Foreskin fibroblast (primary cell): ENCODE measurements at places on chromosomes 7 and 10.

- DNase-seq = no peak
Observed at GRCh38 chr7:44282601-44283171, 42.7 kb downstream of the CAMK2B start.

DNA sequence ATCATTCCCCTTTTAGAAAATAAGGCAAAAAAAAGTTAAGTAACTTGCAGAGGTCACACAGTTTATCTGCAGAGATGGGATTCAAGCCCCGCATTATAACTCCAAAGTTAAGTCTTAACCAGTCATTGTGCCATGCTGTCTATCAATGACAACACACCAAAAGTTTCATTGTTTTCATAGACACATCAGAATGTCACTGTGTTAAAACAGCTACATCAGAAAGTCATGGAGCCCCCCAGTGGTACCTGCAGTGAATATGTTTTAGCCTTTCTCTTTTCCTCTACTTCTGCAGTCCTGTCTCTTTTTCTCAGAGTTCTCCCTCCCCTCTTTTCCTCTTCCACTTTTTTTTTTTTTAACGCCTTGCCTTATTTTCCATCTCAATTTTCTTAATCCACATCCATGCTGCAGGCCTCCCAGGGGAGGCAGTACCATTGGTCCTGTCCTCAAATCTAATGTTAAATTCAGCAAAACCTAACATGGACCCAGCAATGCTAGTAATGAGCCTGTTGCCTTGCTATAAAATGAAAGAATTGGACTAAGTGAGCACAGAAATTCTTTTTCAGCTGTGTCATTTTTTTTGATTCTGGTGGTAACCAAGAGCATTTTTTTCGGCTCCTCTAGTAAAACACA lies 3.8 kb upstream of the NRCAM start:
- peak; percentile 61 for DNase-seq

DNA sequence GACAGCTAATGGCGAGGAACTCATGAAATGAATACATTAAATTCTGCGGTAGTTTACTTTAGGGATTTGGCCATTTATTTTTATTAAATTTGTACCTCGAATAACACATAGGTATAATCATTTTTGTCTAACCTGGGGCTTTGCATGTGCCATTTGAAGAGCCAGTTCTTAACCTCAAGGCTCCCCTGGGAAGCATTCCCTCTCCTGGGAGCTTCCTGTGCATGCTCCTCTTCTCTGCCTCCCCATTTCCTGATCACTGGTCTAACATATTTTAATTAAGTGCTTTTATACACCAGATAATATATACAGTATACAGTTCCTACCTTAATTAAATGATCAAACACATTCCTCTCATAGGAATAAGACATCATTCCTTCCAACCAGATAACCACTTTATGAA lies 183.9 kb upstream of the FZD1 start:
- no peak for DNase-seq

- no peak for DNase-seq
Observed at GRCh38 chr10:44966816-44967509, 7.4 kb downstream of the RASSF4 start.

GRCh38 chr10:107163881-107164861 lies at the start of gene SORCS1:
Gene SORCS1 (minus strand): TSS chr10:107164706.
- peak; percentile 9 for DNase-seq

- no peak for DNase-seq
Observed at GRCh38 chr10:132784866-132785722, 853 bp downstream of the NKX6-2 start.

DNA sequence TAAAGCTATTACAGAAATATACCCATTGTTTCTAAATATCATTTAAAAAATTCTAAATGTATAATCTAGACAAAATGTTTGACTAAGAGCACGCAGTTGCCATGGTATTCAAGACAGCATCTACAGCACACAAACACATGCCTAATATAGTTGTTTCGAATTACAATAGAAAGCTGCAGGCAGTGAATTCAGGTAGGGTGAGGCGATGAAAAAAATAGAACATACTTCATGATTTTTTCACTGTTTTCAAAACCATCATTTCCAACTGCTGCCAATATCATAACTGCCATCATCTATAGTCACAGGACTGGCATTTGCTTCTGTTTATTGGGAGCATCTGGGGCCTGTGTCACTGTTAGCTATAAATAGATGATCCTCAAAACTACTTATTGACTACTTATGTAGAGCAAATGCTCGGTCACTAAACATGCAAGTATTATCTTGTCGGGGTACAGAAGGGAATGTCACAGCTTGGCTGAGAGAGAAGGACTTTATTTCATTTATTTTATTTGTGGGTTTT lies 34.4 kb upstream of the OTUD1 start:
- DNase-seq = no peak
